ENCODE measurements at places on chromosomes 6 and 20. TPM values are rescaled to one million over a fixed set of nuclear protein-coding genes. Genes with fewer than 3 reads are reported as not detected.
A peak's percentile ranks its signal among the peaks of the same experiment; 100 is the strongest.

Gene TAAR8
- not detected for total RNA-seq

DNA sequence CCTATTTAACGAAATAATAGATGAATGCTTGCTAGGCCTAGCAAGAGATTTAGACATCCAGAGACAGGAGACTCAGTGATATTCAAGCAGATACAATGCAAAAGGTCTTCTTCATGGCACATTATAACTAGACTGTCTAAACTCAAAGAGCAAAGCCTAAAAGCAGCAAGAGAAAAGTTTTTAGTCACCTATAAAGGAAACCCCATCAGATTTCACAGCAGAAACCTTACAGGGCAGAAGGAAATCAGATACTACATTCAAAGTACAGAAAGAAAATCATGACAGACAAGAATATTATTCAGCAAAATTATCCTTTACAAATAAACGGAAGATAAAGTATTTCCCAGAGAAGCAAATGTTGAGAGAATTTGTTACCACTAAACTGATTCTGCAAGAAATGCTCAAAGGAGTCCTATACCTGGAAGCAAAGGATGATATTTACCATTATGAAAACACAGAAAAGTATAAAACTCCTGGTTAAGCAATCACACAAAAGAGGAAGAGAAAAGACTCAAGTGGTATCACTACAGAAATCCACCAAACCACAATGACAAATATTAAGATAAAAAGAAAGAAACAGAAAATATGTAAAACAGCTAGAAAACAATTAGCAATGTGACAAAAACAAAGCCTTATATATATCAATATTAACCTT, 333.7 kb downstream of the MEI4 start:
- no peak for DNase-seq

Gene PRL
- total RNA-seq, result 0.06 TPM

DNA sequence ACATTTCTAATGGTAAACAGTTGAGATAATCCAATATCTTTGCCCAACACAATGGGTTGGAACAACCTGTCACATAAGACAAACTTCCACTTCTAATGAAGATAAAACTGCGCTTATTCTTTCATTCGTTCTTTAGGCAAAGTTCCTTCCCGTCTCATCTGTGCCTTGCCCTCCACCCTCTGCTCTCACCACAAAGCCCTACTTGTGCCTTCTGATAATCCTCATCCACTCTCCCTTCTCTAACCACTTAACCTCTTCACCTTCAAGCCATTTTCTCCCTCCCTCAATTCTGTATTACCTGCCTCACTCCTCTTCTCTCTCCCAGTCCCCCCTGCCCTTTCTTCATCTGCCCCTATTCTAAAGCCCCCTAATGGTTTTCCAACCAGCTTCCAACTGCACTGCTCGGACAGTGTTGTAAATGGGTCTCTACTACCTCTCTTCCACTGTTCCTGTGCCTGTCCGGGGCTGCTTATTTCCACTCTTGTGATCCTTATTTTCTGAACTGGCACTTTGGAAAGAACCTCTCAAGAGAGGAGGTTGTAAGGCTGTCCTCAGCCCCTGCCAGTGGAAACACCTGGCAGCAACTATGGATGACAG, 62.9 kb upstream of the MYB start:
- no peak for DNase-seq

GRCh38 chr6:6918216-6918983, 189.4 kb upstream of the RREB1 start:
- DNase-seq, result peak; percentile 65

Gene PLCB4
- 8.1 TPM for total RNA-seq

Gene DLK2
- not detected for total RNA-seq

Gene MYLK2
- total RNA-seq, result not detected

- no peak for DNase-seq
These were observed 9.8 kb downstream of the MMUT start for GRCh38 chr6:49453221-49453620.

- no peak for DNase-seq
These were observed 36.4 kb upstream of the SYNJ2 start for GRCh38 chr6:157944983-157945931.

- DNase-seq, result no peak
These were observed 523.7 kb upstream of the SLC35B3 start for GRCh38 chr6:8958894-8959511.

Gene PCSK2
- total RNA-seq, result 19.9 TPM

Gene PNPLA1
- total RNA-seq, result 1.00 TPM

All from adrenal gland (tissue), 19 donors.